ENCODE measurements at places on chromosomes 12 and 14.

DNA sequence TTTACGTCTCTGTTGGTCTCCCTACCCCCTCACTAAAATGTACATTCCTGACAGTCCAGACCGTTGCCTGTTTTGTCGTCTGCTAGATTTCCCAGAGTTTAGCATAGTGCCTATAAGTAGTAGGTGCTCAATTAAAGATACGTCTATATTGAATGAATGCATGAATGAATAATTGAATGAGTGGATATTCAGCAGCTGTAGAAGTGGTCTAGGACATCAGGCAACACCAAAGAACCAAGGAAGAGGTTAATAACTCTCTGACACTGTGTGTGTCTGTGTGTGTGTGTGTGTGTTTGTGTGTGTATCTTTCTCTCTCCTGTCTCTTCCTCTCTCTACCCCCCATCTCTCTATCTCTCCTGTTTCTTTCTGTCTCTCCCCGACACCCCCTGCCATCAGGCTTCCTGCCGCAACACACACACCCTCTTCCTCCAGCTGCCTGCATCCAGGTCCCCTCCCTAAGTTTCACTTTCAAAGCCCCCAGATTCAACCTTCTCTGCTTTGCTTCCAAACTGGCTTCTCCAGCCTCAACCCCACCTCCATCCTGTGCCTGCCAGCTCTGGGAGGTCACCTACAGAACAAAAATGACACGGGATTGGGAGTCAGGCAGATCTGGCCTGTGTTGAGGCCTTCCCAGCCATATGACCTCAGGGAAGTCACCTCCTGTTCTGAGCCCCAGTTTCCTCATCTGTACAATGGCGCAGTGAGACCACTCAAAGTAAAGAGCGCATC lies 119.9 kb upstream of the NCOR2 start:
- no peak for DNase-seq

- no peak for DNase-seq
These were observed 10.2 kb downstream of the OR6S1 start for GRCh38 chr14:20631023-20631879.

- DNase-seq, result no peak
These were observed 15.0 kb upstream of the ORAI1 start for GRCh38 chr12:121611306-121611705.

DNA sequence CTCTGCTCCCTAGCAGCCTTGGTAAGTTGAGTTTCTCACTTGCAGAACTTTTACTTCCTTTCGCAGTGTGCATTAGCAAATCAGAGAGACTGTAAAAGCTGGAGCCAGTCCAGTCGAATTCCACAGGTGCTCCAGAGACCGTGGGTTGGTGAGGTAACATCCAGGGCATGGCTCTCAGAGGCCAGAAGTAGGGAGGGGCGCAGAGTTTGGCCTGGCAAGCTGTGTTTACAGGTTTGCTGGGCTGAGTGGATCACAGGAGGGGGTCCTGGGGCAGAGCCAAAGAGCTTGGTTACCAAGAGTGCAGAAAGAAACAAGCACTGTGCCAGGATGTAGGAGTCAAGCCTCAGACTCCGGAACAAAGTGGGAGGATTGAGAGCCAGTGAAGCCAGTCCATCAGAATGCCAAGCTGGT lies 10.2 kb upstream of the BHLHE41 start:
- no peak for DNase-seq

DNA sequence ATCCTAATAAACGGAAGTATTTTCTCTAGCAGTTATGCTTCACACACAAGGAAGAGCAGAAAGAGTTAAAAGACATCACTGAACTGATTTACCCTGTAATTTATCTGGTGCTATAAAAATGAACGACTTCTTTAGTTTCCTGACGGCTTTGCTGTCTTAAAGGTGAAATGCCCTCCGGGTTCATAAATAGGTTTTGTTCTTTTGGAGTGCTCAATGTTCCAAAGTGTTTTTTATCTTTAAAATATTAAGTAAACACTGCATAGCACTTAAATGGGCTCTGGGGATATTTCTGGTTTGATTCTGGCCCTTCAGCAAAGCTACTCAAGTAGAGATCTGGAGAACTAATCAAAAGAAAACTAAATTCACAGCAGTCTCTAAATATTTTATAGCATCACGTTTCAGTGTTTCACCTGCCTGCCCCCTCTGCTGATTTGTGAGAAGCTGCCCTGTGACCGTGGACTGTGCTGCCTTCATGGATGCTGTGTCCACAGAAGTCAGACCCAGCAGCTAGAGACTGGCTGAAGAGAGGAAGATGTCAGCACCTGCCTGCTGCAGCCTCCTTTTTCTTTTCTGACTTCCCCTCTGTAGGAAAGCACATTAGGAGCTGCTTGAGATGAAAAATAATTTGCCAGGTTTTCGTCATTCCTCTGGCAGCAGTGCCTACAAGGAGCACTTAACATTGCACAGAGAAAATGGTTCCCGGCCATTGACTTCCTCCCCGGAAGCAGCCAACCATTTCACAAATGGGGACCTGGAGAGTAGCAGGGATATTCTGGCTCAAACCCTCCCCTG lies 205.1 kb upstream of the FSCB start:
- no peak for DNase-seq

- DNase-seq, result no peak
These were observed 211.8 kb downstream of the SNAPC1 start for GRCh38 chr14:61973981-61974380.

- DNase-seq, result no peak
These were observed 383.5 kb downstream of the RGS6 start for GRCh38 chr14:72315714-72316113.

GRCh38 chr14:67820428-67820971 lies 921 bp downstream of the RAD51B start:
- no peak for DNase-seq

- DNase-seq, result peak; percentile 60
These were observed 123.0 kb upstream of the PZP start for GRCh38 chr12:9331218-9331626.

GRCh38 chr14:56137849-56138248 lies 19.6 kb downstream of the PELI2 start:
- DNase-seq, result no peak

DNA sequence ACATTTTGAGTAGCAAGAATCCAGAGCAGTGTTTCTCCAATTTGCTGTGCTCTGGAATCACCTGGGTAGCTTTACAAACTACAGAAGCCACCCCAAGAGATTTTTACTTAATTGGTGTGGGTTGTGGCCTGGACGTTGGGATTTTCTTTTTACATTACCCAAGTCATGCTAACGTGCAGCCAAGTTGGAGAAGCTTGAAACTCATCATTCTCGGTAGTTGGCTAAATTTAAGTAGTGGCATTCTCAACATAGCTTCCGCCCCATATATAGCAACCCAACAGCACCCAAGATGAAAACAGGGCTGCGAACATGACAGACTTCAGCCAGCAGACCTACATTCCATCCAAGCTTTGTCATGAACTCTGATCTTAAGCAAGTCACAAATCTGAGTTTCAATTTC lies 25.0 kb downstream of the DAD1 start:
- DNase-seq, result no peak
